ENCODE measurements at places on chromosomes 4 and X.

- DNase-seq, result no peak
Observed at GRCh38 chr4:145736241-145736831, 56.4 kb downstream of the C4orf51 start.

DNA sequence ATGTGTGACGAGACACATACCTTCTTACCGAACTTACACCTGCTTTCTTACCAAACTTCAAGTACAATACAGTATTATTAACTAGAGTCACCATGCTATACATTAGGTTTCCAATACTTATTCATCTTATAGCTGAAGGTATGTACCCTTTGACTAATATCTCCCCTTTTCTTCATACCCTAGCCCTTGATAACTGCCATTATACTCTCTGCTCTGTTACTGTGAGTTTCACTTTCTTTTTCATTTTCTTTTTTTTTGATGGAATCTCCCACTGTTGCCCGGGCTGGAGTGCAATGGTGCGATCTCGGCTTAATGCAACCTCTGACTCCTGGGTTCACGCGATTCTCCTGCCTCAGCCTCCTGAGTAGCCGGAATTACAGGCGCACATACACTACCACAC lies 3.4 kb upstream of the PNMA5 start:
- no peak for DNase-seq

- no peak for DNase-seq
Observed at GRCh38 chr4:5720157-5720850, 9.3 kb downstream of the EVC start.

GRCh38 chr4:16337936-16338335 lies 111.7 kb upstream of the TAPT1 start:
- no peak for DNase-seq

Measured in NCI-H748 treated with DMSO at 0.1 percent for 48 hours (cell line).